Natural killer cell (primary cell): ENCODE measurements at places on chromosomes 4 and X. TPM values are rescaled to one million over a fixed set of nuclear protein-coding genes. Genes with fewer than 3 reads are reported as not detected.
A peak's percentile ranks its signal among the peaks of the same experiment; 100 is the strongest.

DCLK2 gene
- total RNA-seq: not detected

FAM13A gene
- total RNA-seq: 8.9 TPM

DNA sequence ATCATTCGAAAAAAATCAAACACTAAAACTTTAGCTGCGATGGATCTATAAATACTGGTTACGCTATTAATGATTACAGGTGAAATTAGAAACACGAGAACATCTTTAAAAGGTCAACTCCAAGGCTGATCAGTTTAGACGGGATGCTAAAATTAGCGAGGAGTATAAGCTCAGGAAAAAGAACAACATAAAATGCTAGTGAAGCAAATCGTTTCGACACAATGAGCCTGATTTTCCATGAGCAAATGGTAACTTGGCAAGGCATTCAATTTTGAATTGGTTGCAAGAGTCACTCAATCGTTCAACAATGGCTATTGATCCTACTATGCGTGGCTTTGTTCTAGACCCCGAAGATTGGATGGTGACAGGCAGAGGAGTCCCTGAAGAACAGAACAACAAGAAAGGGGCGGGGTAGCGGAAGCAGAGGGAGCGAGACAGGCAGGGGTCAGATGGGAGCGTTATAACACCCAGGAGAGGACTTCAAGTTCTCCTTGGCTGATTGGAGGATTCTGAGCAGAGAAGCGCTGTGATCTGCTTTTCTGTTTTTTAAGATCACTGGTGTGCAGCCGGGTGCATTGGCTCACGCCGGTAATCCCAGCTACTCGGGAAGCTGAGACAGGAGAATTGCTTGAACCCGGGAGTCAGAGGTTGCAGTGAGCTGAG, 146.5 kb downstream of the RBM47 start:
- H3K27me3 ChIP-seq: no peaks in the 10 kb centered on the region
- no peak overlapping the region for H3K27ac ChIP-seq
- no peaks in the 10 kb centered on the region for H3K4me1 ChIP-seq

LAP3 gene
- total RNA-seq: 76.1 TPM

EPGN gene
- total RNA-seq: not detected

DNA sequence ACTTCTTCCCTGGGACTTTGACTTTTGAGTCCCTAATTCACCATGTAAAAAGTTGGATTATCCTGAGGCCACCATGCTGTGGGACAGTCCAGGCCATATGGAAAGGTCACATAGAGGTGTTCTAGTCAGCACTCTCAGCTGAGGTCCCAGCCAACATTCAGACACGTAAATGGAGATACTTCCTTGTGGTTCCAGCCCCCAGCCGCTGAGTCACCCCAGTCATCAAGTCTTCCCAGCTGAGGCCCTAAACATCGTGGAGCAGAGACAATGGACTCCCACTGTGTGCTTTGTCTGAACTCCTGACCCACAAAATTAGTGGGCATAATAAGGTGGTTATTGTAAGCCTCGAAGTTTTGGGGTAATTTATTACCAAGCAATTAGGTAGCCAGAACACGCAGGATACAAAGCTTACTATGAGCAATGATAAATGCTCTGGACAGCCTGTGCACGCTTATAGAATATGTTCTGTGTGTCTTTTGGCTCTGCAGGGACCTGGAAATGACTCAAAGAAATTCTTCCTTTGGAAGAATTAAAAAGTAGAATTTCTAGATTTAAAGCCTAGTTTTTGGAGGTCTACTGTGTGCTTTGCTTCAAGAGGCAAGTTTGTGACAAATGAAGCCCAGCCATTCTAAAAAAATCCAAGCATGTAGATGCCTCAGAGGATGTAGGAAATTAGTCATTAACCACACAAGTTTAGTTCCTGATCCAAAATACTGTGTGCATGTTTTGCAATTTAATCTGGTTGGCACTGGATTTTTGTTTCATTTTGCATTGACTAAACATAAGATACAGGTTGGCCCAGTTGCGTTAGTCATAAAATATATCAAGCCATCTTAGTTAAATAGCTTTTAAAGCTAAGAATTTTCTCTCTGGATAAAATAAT, 33.2 kb upstream of the SLC9A7 start:
- DNase-seq: peak; percentile 5
- no peaks in the 10 kb centered on the region for H3K27me3 ChIP-seq
- no peak overlapping the region for H3K4me3 ChIP-seq

- no peak overlapping the region for H3K4me3 ChIP-seq
- no peaks in the 10 kb centered on the region for H3K27me3 ChIP-seq
- no peak for DNase-seq
- H3K27ac ChIP-seq: no peak overlapping the region
- no peaks in the 10 kb centered on the region for H3K4me1 ChIP-seq
- H3K36me3 ChIP-seq: no peaks in the 10 kb centered on the region
Observed at GRCh38 chr4:127759228-127759820, 22.8 kb upstream of the HSPA4L start.

DNA sequence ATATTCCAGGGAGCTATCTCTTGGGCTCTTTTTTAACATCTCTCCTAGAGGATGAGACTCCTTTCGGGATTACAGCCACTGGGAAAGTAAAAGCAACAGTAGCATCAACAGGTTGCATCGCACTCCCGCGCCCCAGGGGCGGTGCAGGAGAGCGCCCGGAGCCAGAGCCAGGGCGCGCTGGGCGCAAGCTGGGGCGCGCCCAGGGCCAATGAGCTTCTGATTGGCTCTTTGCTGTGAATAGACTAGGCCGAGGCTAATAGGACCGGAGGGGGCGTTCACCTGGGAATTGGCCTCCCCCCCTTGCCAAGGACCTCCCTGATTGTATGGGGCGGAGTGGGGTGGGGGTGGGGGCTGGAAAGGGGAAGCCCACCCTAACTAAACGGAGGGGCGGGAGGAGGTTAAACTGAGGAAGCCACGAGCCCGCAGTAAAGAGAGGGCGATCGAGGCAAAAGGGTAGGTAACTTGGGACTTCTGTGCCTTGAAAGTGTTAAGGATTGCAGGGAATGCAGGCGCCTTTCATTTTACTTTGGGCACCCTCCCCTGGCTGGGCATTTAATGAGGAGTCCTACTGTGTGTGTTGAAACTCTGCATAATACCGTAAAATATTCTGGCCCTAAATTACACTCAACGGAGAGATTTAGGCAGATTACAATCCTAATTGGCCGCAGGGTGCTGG, 1.1 kb upstream of the ATOH1 start:
- no peak overlapping the region for H3K27ac ChIP-seq
- H3K4me3 ChIP-seq: no peak overlapping the region
- no peaks in the 10 kb centered on the region for H3K4me1 ChIP-seq
- peaks cover 43% of the 10 kb centered on the region for H3K27me3 ChIP-seq
- no peaks in the 10 kb centered on the region for H3K36me3 ChIP-seq

MAGEC2 gene
- total RNA-seq: not detected

- no peaks in the 10 kb centered on the region for H3K36me3 ChIP-seq
- H3K27me3 ChIP-seq: no peaks in the 10 kb centered on the region
- no peak overlapping the region for H3K27ac ChIP-seq
- no peaks in the 10 kb centered on the region for H3K4me1 ChIP-seq
- no peak overlapping the region for H3K4me3 ChIP-seq
Observed at GRCh38 chrX:88612870-88613329, 134.1 kb upstream of the CPXCR1 start.

BEND2 gene
- total RNA-seq: 0.48 TPM

DNA sequence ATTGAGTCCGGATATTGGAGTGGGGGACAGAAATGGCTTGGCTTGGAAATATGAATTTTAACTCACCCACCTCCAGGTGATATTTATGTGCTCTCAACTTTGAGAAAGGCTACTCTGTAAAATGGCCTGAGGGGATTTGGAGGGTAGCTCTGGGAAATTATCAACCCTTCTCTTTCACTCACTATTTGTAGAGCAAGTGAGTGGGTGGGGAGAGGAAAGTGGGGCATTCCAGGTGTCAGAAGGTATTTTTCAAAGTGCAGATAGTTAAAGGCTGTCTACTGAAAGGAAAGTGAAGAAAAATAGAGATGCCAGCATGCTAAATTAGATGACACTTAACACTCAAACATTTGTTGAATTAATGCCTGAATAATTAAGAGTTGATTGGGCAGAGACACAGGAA, 44.1 kb downstream of the TMEM164 start:
- H3K4me3 ChIP-seq: no peak overlapping the region
- no peaks in the 10 kb centered on the region for H3K36me3 ChIP-seq
- no peaks in the 10 kb centered on the region for H3K4me1 ChIP-seq
- no peak overlapping the region for H3K27ac ChIP-seq
- H3K27me3 ChIP-seq: no peaks in the 10 kb centered on the region

DNA sequence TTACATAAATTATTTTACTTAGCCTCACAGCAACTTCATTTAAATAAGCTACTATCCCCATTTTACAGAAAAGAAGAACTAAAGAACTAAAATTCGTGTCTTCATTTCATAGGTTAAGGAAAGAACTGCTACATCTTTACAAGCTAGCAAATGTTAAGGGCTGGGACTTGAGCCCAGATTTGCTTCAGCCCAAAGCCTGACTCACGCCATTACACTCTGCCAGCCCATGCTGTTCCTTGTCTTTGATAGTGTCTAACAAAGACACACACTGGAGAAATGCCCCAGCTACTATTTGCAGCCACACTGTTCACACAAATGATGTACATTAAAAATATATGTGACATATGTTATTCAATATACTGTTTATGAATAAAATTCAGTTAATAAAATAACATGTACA, 29.0 kb upstream of the ERVMER34-1 start:
- no peaks in the 10 kb centered on the region for H3K36me3 ChIP-seq
- H3K4me1 ChIP-seq: no peaks in the 10 kb centered on the region
- no peak for DNase-seq
- H3K27me3 ChIP-seq: peaks cover 2% of the 10 kb centered on the region
- H3K27ac ChIP-seq: no peak overlapping the region
- H3K4me3 ChIP-seq: no peak overlapping the region

GRCh38 chr4:56463711-56464110, 3.7 kb upstream of the SRP72 start:
- DNase-seq: no peak
- H3K4me1 ChIP-seq: peaks cover 16% of the 10 kb centered on the region
- no peak overlapping the region for H3K27ac ChIP-seq
- peaks cover 21% of the 10 kb centered on the region for H3K36me3 ChIP-seq
- no peaks in the 10 kb centered on the region for H3K27me3 ChIP-seq

DNA sequence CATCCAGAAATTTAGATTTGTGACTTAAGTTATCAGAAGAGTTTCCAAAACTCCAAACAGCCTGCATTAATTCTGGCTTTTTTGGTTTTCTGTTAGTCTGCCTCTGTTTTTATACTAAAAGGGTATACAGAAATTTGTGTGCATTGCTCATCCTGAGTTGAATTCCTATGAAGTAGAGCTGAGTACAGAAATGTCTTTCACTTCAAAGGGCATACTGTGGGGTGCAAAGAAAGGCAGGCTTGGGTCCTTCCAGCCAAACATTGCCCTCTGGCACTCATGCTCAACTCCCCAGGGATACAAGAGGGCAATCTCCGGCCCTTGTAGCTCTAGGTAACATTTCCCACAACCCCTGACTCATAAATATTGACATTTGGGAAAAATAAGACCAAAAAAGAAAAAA, 27.6 kb upstream of the TMEM184C start:
- peaks cover 3% of the 10 kb centered on the region for H3K27me3 ChIP-seq
- no peak for DNase-seq
- no peaks in the 10 kb centered on the region for H3K4me1 ChIP-seq
- H3K4me3 ChIP-seq: no peak overlapping the region
- H3K27ac ChIP-seq: no peak overlapping the region

CHIC1 gene
- total RNA-seq: 11.3 TPM

RAB9B gene
- total RNA-seq: 0.50 TPM

GRCh38 chr4:29309050-29309449, 1411.1 kb upstream of the PCDH7 start:
- no peaks in the 10 kb centered on the region for H3K36me3 ChIP-seq
- H3K27me3 ChIP-seq: no peaks in the 10 kb centered on the region
- H3K4me3 ChIP-seq: no peak overlapping the region
- no peaks in the 10 kb centered on the region for H3K4me1 ChIP-seq
- no peak overlapping the region for H3K27ac ChIP-seq

TLR7 gene
- total RNA-seq: 0.14 TPM

PSAPL1 gene
- not detected for total RNA-seq

GC gene
- total RNA-seq: not detected

SLC16A2 gene
- not detected for total RNA-seq
